ENCODE measurements at places on chromosomes 12 and 14.

- no peak for DNase-seq
Observed at GRCh38 chr12:92540782-92541423, 161.9 kb upstream of the PLEKHG7 start.

GRCh38 chr14:96030108-96030760, 8.9 kb upstream of the C14orf132 start:
- no peak for DNase-seq

DNA sequence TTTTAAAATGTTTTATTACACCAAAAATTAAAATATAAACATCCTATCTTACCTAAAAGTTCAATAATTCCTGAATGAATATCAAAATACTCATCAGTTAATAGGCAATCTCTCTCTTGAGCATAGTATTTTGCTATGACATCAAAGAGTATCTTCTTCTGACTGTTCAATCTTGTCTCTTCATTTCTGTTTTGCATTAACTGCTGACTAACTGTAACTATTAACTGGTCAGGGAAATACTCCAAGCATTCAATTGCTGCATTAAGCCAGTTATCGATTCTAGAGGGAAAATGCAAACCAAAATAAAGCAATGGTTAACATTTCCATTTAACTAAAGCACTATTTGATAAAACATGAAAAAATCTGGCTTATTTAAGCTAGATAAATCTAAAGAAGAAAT, 13.4 kb downstream of the DEPDC4 start:
- no peak for DNase-seq

GRCh38 chr12:120276734-120277133, 11.2 kb upstream of the PXN start:
- no peak for DNase-seq

DNA sequence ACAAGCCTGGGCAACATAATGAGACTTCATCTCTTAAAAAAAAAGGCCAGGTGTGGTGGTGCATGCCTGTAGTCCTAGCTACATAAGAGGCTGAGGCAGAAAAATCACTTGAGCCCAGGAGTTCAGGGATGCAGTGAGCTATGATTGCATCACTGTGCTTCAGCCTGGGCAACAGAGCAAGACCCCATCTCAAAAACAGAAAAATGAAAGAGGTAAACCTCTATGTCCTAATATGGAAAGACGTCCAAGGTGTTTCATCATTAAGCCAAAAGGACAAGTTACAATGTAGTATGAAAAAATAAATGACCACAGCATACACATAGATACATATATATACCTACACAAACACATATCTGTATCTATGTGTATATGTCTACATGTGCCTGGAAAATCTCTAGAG, 15.4 kb downstream of the SPTB start:
- DNase-seq = no peak

DNA sequence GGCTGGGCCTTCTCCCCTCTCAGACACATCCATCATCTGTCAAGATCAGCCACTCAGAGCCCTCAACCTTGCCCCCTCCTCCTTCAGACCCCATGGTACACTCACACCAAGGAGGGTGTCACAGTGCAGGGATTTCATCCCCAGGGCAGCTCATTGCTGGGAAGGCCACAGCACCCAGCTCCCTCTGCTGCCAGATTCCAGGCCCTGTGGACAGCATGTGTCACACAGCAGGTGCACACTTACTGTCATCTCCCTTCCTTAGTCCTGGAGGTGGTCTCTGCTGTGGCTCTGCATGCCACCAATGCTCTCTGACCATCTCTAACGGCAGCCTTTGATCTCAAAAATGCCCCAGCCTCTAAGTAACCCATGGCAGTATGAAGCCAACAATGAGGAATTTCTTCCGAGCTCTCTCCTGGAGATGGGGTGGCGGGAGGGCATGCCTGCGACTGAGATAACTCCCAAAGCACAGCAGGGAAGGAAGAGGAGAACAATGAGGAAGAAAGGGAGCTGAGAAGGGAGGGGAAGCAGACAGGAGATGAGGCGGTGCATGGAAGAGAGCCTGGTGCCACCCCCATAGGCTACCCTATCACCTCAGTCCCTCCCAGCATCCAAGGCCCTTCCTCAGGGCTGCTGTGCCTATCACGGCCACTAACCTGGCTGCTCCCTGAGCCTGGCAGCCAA, 101.0 kb downstream of the SINHCAF start:
- no peak for DNase-seq

DNA sequence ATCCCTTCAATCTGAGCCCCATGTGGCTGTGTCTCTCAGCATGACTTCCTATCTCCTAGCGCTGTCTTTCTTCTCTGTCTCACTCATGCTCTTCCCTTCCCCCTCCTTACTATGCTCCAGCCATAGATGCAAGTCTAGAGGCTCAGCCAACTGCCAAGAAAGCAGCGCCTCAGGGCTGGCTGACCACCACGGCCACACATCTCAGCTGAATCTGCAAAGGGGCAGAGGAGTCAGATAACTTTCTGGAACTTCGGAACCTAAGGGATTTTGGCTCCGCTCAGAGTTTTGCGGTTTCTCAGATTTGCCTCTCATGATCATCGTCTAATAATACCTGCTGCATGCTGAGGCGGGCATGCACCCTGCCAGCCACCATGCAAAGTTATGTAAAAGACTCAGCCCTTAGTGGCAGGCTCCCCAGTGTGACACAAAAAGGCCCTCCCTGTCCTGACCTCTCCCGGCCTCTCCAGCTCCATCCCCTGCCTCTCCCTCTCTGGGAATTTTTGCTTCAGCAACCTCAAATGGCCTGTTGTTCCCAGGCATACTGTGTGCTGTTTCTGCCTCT, 5.0 kb upstream of the FGF6 start:
- DNase-seq = no peak

GRCh38 chr12:68815232-68815927, 7.4 kb downstream of the MDM2 start:
- DNase-seq = no peak
